ENCODE measurements at places on chromosomes 7 and 10. TPM values are rescaled to one million over a fixed set of nuclear protein-coding genes. Genes with fewer than 3 reads are reported as not detected.

Gene JAKMIP3
- total RNA-seq: 1.1 TPM

Gene SFRP4
- total RNA-seq: 4.3 TPM

Gene KCNIP2
- total RNA-seq: 0.47 TPM

Gene ZNF680
- total RNA-seq: 1.9 TPM

Gene H2BK1
- not detected for total RNA-seq

Gene ZNF853
- total RNA-seq: 2.5 TPM

Gene ZPBP
- not detected for total RNA-seq

Gene GNGT1
- not detected for total RNA-seq

Data from A549 treated with AZD2906 at 1 μM for 4 hours (cell line).